ENCODE measurements at places on chromosomes 11 and 22.

DNA sequence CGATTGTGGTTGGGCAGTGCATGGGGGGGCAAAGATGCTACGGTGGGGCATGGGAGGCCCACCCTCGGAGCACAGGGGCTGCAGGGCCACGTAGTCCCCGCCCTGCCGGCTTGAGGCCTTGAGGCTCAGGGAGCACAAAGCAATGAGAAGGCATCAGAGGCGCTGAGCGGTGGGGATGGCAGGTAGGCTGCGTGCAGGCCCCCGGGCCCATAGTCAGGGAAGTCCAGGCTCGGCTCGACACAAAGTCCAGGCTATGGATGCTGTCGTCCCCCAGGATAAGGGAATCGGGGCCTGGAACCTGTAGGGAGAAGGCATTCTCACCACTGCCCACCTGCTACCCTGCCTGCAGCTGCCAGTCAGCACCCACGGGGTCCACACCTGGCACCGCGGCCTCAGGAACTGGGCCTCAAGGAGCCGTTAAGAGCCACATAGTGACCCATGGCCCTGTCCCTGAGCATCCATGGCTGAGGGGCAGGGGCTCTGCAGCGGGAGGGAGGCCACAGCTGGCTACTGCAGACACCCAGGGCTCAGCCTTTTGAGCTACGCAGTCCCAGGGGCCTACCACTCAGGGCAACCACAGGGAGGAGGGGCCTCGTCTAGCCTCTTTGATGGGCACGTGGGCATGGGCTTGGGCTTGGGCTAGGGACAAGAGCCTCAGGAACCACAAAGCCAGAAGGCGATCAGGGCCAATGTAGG is 179.7 kb downstream of the IGLL1 start:
- no peak for DNase-seq

DNA sequence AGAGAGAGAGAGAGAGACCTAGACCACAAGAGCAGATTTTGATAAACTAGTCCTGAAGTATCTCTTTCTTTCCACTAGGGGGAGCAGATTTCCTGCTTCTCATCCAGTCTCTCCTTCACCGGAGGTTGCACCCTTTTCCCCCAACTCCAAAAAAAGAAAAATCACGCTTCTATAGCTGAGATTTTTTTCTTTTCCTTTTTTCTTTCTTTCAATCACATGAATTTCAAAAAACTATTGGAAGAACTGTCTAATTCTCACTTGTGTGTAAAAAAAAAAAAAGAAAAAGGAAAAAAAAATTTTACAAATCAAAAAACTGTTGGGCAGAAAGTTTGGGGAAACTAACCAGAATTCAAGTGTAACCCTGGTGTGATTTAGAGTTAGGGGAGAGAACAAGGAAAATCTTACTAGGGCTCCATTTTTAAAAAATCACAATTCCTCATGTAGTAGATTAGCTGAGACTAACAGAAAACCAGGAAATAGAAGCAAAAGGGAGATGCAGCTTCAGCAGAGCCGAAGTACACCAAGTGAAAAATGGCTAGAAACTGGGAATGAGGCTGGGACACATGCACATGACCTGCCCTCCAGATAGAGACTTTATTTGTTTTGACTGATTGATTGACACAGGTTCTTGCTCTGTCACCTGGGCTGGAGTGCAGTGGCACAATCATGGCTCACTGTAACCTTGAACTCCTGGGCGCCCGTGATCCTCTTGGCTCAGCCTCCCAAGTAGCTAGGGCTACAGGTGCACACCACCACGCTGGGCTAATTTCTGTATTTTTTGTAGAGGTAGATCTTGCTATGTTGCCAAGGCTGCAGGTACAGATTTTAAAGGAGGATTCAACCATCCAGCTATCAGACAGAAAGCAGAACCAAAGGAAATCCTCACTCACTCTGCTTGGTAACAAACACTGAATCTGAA is 27.1 kb downstream of the SDHD start:
- DNase-seq: no peak

GRCh38 chr11:74397501-74398243 is 561 bp downstream of the PGM2L1 start:
- no peak for DNase-seq

DNA sequence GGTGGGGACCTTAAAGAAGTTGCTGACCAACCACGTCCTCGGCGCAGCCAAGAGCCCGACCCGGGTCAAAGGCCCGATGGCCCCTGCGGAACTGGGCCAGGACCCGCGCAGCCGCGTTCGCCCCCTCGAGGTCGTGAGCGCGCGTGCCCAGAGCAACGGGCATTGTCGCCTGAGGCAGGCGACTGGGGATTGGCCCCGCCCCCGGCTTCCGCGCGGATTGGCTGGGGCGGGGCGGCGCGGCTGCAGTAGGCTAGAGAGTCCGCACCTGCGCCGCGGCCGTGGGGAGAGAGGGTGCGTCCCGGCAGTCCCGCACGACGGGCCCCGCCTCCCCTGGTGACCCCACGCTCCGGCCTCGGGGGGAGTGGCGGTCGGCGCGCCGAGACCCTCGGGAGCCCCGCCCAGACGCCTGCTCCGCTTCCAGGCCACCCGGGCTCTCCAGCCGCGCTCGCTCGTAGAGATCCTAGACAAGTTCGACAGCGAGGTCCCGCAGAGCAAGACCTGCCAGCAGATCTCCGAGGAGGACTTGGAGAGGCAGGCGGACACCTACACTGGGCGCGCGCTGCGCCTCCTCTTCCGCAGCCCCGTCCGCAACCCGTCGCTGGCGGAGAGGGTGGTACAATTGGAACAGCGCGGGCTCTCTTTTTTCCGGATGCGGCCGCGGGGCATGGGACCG is 8.3 kb upstream of the PPIL2 start:
- DNase-seq: peak; percentile 65

DNA sequence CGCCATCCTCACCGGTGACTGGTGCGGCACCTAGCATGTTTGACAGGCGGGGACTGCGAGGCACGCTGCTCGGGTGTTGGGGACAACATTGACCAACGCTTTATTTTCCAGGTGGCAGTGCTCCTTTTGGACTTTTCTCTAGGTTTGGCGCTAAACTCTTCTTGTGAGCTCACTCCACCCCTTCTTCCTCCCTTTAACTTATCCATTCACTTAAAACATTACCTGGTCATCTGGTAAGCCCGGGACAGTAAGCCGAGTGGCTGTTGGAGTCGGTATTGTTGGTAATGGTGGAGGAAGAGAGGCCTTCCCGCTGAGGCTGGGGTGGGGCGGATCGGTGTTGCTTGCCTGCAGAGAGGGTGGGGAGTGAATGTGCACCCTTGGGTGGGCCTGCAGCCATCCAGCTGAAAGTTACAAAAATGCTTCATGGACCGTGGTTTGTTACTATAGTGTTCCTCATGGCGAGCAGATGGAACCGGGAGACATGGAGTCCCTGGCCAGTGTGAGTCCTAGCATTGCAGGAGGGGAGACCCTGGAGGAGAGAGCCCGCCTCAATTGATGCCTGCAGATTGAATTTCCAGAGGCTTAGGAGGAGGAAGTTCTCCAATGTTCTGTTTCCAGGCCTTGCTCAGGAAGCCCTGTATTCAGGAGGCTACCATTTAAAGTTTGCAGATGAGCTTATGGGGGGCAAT is 1.1 kb downstream of the NEAT1 start:
- DNase-seq: peak; percentile 38

- DNase-seq: no peak
These were observed 684 bp downstream of the MRGPRX2 start for GRCh38 chr11:19059833-19060232.

GRCh38 chr22:17606496-17606895 is 22.1 kb downstream of the ATP6V1E1 start:
- no peak for DNase-seq

- no peak for DNase-seq
These were observed 93.5 kb upstream of the TIMP3 start for GRCh38 chr22:32707971-32708370.

DNA sequence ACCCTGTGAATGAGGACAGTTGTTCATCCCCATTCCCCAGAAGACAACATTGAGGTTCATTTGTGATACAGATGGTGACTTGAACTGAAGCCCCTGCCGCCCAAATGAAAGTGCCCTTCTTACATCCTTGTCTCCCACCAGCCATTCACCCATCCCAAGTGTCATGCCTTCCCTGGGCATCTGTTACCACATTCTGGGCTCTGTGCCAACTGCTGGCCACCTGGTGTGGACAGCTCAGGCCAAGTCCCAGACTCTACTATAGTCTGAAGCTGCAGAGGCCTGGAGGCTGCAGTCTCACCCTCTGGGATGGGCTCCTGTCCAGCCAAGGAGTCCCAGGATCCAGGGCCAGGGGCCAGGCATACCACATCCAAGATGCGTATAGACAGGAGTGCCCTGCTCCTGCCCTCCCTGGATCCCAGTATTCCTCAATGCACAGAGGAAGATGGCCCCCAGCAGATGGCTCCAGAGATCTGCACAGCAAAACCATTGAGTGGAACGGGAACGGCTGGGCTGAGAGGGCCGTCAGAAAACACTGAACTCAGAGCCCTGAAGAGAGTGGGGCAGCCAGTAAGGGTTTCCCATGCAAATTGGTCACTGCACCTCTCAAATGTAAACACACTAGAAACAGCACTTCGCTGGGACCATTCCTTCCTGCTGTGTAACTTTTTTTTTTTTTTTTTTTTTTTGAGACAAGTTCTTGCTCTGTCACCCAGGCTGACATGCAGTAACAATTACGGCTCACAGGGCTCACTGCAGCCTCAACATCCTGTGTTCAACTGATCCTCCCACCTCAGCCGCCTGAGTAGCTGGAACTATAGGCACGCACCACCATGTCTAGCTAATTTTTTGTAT is 22.8 kb downstream of the ARRB1 start:
- peak; percentile 17 for DNase-seq

GRCh38 chr22:24027389-24027975 is 16.4 kb downstream of the CABIN1 start:
- no peak for DNase-seq

GRCh38 chr11:124109377-124109776 is 5.9 kb upstream of the VWA5A start:
- DNase-seq: no peak

- no peak for DNase-seq
These were observed 238.2 kb downstream of the SOX6 start for GRCh38 chr11:16117989-16118756.

GRCh38 chr11:46436113-46436512 is 44.5 kb upstream of the CHRM4 start:
- no peak for DNase-seq

- no peak for DNase-seq
These were observed 32.3 kb upstream of the POU2AF2 start for GRCh38 chr11:111213256-111213655.

DNA sequence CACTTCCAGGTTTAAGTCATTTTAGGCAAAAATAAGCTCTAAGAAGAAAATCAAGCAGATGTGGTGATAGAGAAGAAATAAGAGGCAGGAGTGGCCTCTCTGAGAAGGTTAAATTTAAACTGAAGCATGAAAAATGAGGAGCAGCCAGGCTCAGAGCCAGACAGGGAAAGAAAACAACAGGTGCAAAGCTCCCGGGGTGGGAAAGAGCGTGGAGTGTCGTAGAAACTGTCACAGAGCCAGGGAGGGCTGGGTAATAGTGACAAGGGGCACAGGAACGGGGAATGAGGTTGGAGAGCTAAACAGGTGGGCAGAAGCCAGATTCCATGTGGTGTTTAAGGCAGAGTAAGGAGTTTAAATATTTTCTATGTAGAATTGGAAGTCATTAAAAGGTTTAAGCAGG is 132.1 kb upstream of the BLID start:
- no peak for DNase-seq

DNA sequence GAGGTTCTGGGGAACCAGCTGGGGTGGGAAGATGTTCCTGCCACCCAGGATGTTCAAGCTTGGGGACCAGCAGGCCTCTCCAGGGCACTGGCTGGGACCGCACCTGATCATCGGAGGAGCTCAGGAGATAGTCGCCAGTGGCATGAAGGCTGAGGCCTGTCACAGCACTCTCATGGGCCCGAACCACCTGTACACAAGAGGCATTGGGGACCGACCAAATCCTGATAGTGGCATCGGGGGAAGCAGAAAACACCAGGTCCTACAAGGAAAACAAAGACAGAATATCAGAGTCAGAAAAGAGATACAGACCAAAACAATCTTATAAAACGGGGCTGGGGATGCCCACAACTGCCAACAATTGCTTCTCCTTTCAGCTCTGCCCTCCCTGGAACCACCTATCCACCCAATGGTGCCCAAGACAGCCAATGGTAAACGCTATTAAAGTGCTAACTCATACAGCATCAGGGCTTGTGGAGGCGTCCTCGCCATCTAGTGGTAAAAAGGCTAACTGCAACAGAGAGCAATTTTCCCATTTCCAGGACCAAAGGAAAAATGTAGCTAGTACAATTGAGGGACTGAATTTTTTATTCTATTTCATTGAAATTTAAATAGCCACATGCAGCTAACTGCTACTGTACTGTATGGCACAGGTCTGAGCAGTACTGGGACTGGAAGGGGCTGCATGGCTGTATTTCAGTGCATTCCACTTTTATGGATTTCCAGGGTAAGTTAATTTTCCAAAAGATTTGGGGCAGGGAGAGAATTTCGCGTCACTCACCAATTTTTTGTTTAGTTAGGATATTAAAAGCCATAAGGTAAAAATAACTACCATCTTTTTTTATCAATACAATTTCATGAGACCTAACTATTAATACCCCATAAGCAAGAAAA is 7.1 kb downstream of the PRPF19 start:
- no peak for DNase-seq

DNA sequence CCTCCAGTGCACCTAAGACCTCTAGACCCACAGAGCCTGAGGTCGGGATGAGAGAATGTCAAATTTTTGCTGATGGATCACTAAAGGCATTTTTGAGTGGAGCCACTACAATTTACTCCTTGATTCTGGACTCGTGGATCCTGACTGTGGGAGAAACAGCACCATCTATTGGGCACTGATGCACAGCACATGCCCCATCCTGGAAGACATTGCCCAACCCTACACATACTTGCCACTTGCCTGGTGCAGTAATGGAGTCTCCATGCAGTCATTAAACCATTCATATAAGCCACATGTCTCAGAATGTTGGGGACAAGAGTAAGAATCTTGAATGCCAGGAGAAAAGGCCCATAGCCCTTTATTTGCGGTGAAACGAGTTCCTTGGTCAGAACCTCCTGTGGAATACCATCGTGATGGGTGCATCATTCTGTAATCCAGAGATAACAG is 103.9 kb downstream of the GGTLC2 start:
- DNase-seq: no peak

GRCh38 chr11:110837603-110838002 is 125.4 kb upstream of the ARHGAP20 start:
- DNase-seq: no peak

DNA sequence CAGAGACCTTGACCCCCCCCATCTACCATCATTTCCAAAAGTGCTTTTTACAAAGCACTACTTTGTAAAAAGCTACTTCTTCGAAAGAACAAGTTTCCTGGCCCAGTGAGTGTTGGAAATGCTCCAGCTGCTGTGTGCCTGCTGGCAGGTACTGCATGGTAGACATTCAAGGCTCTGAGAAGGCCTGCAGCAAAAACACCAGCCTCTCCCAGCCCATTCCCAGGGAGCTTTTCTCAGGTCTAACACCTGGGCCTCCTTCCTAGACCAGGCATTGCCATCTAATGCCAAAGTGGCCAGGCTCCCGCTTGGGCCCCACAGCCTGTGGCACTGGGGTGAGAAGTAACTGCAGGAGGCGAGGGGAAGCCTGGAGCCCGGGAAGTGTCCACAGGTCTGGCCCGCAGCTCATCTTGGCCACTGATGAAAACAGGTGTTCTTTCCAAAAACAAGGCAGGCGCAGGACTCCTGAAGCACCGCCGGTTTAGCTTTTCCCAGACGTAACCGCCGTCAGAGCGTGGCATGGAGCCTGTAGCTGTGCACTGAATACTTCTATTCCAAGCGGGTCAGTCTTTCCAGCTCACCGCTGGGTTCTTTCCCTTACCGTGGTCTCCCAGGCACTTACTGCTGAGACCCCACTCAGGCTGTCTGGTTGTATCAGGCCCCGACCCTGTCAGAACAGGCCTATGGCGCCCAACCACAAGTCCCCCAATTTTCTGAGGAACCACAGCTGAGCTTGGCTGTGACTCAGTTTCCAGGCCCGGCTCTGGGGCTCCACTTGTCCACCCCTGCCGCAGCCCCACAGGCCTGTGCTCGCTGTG is 1.2 kb upstream of the TCIRG1 start:
- DNase-seq: no peak

Data from stimulated activated CD4-positive, alpha-beta T cell treated with anti-CD3 and anti-CD28 coated beads, TNF-alpha, amount 100 ng/mL, for 24 hours (primary cell).